ENCODE measurements at places on chromosomes 1 and 21. TPM values are rescaled to one million over a fixed set of nuclear protein-coding genes. Genes with fewer than 3 reads are reported as not detected.

RPF1 gene
- polyA plus RNA-seq, result 34.0 TPM

SH2D5 gene
- polyA plus RNA-seq, result 0.44 TPM

DNA sequence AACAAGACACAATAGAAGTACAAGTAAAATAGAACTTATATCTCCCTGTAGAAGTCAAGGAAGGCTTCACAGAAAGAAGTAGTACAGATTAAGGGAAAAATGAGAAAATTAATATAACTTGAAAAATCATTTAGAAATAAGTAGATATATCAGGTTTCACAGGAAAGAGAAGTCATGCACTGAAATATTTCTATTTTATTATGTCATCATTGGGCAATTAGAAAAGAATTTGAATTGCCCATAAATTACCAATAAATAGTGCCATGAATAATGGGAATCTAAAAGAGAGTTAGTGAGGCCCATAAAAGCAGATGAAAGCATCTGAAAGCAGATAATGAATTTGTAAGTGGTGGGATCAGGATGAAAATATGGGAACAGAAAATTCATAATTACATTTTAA, 1597.8 kb downstream of the PLA2G4A start:
- no peak for DNase-seq

DNA sequence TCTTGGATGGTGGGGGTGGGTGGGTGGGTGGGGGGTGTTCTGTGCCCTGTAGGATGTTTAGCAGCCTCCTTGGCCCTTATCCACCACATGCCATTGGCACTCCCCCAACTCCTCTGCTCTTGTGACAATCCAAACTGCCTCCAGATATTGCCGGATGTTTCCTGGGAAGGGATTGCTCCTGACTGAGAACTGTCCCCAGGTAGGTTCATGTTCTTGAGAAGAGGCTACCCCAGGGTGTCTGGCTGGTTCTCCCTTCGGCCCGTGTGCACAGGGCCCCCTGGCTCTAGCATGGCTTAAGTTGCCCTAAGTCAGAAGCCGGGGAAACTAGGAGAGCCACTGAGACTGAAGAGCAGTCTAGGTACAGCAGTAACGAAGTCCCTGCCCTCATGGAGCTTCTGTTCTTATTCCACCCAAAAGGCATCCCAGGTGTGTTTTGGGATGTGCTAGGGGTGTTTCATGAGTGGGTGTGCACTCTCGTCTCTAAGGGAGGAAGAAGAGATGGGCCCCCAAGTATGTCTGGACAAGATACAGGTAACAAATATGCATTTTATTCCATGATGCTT, 19.8 kb upstream of the THRAP3 start:
- no peak for DNase-seq

DNA sequence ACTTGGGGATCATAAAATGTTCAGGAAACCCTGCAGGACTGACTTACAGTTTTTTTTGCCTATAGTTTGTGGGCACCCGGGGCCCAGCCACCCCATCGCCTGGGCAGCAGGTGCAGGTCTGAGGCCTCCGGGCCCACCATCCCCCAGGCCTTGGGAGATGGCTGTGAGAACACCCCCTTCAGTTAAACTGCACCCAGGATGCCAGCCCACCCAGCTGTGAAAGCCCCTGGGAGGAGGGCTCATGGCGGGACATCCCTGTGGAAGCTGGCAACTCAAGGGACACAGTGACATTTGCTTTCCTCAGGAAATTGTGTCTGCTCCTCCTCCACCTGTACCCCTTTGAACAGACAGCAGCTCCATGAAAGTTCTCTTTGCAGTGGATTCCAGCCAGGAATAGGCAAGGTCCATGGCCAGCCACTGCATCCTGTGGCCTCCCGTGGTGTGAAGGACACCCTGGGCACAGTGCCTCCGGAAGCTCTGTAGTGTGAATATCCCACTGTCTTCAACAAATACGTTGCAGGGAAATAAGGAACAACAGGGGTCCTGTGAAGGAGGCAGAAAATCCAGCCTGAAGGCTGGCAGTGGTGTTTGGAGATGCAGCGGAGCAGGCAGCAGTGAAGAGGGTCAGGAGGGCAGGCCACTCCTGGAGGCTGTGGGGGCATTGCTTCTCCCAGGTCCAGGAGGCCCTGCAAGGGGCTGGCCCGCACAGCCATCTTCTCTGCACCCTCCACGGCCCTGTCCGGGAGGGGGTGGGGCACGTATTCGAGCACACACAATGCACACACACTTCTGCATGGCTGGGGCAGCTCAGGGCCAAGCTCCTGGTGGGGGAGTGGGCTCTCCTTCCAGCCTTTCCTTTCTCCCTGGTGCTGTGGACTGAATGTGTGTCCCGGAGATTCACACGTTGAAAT, 2.1 kb upstream of the OBSCN start:
- DNase-seq, result no peak

DNA sequence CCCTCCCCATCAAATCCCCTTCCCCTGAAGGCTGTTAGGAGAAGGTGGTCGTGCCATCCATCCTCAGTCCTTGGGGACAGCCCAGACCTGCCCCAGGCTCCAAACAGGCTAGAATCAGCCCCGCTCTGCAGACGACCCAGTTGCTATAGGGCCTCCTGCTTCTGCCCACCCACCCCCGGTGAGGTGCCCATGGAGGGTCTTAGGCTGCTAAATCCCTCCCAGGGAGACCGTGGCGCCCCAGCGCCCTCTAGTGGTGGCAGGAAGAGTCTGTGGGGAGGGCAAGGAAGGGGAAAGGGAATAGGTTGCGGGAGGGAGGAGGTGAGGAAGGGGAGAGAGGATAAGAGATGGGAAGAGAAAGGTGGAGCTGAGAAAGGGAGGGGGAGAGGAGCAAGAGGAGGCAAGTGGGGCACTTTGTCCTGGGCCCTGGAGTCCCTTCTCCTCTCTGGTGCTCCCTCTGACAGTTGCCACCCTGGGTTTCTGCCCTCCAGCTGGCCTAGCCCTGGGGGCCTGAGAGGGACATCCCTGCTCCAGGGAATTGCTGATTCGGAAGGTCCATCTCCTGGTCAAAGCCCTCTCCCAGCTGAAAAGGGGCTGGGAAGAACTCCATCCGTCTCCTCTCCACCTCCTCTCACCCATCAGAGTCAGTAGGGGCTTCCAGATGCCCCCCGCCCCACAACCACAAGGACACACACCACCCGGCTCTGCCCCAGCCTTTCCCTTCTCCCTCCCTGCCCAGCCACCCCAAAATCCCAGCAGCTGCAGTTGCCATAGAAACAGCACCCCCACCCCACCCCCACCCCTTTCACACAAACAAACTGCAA, 55.4 kb downstream of the CAMK2N1 start:
- DNase-seq, result no peak

DNA sequence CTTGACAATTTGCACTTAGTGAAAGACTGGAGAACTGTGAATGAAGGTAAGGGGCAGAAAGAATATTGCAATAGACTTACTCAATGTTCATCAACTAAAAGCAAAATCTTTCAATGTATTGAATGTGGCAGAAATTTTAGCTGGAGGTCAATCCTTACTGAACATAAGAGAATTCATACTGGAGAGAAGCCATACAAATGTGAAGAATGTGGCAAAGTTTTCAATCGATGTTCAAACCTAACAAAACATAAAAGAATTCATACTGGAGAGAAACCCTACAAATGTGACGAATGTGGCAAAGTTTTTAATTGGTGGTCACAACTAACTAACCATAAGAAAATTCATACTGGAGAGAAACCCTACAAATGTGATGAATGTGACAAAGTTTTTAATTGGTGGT, 80.7 kb downstream of the JMJD4 start:
- no peak for DNase-seq

- DNase-seq, result no peak
These were observed 1.7 kb upstream of the FAM89A start for GRCh38 chr1:231041719-231042261.

DNA sequence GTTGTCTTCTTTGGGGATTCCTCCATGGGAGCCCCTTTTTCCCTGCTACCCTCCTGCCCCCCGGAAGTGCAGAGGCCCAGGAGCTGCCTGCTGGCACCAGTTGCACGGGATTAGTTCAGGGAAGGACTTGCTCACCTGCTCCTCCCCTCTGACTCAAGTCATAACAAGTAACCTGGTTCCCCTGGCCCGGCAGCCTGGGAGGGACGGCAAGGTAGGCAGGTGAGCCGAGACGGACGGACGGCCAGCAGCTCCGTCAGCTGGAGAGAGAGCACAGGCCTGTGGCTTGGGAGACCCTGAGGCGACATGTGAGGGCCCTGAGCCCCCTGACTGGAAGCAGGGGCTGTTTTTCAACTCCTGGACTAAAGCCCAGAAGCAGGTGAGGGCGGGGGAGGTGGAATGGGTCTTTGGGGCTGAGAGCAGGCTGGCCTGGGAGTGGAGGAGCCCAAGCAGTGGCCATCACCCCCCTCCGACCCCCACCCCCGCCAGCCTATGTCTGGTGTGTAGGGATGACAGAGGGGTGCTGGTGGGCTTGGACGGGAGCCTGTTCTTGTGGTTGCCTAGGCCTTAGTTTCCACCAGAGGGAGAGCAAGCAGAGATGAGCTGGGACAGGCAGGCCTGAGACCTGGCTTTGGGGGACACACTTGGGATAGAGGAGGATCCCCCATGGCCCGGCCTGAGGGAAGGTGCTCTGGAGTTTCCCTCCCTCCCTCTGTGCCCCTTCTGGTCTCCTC, at the start of gene INAVA:
Gene INAVA, plus strand, starts transcription at position 189 of the 731 bp plus-strand sequence. CDS start 3,501 bp downstream, outside the sequence.
- DNase-seq, result no peak

DNA sequence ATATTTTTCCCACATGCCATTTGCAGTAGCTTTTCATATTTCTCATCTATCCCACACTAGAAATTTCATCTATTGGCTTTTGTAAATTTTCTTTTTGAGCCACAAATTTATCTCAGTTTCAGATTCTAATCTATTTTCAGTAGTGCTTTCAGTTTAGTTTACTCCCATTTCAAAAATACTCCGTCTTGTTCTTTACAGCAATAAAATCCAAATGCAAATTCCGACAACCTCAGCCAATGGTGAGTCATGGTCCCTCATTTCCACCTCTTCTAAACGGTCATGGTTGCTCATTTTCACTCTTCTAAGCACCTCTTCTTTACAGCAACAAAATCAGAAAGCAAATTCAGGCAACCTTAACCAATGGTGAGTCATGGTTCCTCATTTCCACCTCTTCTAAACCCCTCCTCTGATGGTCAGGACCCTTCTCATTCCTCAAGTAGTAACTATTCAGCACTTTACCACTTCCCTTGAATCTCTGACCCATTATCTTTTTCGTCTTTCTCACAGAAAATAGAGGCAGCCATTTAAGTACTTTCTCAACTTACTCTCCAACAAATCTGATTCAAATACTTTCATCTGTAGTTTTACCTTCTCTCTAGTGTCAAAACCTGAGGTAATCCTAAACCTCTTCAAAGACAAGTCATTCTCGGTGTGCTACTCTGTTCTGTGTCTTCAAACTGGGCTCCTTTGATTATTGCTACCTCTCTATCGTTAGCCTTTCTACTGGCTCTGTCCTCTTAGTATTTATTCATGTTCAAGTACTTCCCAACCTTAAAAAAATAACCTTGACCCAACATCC, 34.4 kb downstream of the C21orf91 start:
- no peak for DNase-seq

DNA sequence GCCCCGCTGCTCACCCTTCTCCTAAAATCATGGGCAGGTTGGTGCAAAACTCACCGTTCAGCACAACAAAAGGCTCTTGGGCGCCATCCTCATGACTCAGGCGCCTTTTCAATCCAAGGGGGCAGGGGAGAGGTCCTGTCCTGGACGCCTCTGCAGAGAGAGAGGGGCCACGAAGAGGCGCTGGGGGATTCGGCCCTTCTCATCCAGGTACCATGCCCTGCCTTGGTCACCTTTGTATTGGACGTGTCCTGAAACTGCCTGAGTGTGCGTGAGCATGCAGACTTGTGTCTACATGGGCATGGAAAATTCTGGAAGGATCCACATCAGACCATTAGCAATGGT, 53.5 kb downstream of the SLC37A1 start:
- DNase-seq, result no peak

- peak; percentile 38 for DNase-seq
These were observed 8.8 kb downstream of the FMO1 start for GRCh38 chr1:171256940-171257606.

DNA sequence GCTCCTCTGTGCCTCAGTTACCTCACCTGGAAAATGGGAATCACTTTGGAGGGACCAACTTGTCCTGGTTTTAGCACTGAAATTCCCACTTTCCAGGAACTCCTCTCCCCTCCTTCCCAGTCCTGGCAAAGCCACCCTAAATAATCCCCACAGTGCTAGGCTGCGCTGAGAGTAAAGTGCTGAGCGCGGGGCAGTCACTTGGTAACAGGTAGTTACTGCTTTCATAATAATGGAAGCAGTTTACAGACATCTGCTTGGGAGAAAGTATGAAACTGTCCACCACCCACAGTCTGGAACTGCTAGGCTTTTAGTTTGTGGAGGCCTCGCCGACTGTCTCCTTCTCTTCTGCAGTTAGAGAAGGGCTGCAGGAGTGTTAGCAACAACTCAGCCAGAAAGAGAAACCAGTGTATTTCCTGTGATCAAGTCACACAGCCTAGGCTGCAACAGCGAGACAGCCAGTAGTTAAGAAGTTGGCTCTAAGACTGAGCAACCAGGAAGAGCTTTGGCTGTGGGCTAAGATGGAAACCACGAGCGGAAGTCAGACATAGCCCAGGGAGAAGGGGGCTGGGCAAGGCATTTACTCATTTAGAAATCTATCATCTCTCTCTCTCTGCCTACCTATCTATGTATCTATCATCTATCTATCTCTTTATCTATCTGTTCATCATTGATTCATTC, 30.8 kb upstream of the ABCG1 start:
- DNase-seq, result peak; percentile 48

GRCh38 chr1:169271098-169271497, 96.5 kb downstream of the NME7 start:
- peak; percentile 3 for DNase-seq

DNA sequence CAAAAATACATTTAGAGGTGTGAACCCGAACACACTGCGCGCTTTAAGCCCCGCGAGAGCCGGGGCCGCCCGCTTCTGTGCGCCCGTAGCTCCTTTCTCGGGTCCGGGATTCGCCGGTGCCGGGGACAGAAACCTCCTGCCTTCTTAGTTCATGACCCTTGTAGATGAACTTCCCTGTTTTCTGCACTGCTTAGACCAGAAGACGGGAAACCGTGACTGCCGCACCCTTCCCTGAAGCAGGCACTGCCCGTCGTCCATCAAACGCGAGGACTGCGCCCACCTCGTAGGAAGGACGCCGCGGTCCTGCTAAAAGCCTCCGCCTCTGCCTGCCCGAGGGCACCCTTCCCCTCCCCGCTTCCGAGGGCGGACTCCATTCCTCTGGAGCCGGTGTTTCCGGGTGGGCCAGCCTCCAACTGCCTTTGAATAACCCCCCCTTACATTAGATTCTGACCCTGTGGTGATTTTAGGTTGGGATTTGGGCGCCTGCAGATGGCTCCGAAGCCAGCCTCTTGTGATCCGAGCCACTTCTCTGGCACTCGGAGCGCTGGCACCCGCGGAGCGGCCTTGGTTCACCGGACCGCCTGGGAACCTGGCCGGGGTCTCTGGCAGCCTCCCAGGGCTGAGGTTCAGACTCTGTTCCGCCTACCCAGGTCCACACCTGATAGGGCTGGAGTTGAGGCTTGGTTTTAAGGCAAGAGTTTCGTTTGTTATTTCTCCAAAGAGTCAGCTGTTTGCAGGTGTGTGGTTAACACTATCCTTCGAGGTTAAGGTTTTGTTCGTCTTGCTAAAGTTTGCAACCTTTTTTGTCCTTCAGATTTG, 1.2 kb upstream of the PTTG1IP start:
- no peak for DNase-seq

All from hindlimb muscle (tissue), 1 donor.